ENCODE measurements at places on chromosomes 5 and 9.

GRCh38 chr5:36613771-36614656 lies 7.6 kb downstream of the SLC1A3 start:
- no peak for DNase-seq

- peak; percentile 43 for DNase-seq
These were observed 1055.5 kb upstream of the DMAC1 start for GRCh38 chr9:8855046-8855445.

DNA sequence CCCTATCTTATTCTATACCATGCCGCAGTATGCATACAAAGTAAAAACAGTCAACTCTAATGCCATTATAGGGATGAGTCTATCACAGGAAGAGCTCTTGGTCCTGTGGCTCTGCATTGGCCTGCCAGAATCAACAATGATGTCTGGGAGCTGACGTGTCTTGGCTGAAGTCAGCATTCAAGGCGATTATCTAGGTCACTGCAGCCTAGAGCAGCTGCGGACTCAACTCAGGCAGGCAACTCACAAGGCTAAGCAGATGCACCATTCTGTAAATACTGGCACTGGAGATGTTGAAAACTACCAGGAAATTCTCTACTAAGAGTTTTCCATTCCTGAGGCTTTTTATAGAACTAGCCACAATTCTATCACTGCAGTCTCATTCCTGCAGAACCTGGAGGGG lies 13.3 kb downstream of the SPATA9 start:
- peak; percentile 88 for DNase-seq

DNA sequence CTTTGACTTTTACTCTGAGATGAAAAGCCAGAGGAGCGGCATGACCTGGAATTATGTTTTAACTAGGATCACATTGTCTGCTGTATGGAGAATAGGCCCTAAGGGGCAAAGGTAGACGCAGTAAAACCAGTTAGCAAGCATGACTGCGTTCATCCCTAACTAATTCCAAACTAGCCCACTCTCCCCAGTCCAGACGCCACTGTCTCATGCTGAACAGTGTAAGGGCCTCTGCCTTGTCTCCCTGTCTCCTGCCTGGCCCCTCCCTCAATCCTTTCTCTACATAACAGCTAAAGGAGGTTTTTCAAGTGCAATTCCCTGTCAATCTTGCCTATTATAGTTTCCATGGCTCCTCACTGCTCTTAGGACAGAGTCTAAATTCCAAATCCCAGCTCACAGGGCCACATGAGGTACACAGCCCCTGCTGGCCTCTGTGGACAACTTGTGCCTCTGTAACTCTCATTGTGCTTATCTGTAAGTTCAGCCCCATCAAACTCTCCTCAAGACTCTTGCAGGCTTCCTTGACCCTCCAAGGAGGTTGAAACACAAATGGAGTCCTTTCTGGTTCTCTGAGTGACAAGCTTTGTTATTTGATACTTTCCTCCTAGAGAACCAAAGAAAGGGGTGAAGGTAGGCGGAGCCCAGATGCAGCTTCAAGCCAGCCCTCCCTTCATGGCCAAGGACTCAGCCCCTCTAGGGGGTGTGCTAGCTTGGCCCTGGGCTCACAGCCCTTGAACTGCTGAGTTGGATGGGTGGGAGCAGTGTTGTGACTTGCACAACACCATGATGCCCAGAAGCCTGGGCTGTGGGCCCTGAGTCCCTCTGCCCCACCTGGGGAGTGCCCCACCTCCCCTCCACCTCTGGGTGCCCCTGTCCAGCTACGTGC lies 16.0 kb upstream of the SLC22A4 start:
- no peak for DNase-seq

DNA sequence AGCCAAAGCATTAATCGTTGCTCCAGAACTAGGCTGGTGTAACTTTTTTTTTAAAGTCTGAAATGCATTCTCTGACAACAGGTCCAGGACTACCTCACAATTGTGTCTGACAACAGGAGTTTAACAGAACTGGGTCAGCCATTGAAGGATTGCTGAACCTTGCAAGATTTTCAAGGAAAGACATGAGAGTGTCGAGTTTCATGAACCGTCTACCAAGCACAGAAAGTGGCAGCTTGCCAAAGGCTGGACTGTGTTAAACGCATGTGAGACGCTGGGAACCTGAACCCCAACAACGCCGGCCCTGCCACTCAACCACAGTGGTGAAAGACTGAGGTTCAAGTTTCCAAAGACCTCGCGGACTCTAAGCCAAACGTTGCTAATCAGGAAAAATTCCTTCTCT lies 79.1 kb downstream of the LHFPL2 start:
- DNase-seq: no peak

DNA sequence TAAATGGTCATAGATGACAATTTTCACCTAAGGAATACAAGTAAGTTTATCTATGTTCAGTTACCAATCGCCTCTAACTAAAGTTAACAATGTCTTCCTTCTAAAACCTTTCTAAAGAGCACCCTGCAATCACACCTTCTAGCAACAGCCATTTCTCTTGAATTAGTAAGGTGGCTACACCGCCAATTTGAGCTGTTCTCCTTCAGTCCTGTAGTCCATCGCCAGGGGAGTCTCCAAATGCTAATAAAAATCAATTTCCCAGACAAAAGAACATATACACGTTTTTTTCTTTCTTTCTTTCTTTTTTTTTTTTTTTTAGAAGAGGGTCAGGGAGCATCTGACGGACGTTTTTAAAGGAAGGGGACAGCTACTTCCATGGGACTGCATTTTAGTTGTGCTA lies 729 bp upstream of the RORB start:
- no peak for DNase-seq

GRCh38 chr5:162209005-162209605 lies 141.5 kb downstream of the GABRG2 start:
- no peak for DNase-seq

DNA sequence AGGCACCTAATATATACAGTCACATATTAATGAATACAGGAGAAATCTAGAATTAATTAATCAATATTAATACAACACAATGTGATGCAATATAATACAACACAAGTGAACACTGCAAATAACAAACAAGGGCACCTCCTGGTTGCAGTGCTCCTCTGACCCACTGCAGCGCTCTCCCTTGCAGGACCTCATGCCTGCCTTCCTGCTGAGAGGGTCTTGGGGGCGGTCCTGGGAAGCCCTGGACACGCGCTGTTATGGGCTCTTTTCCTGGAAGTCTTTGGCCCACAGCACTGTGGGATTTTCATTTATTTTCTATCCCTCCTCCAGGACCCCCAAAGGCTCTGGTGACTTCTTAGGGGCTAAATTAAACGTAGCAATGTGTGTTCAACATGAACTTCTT lies 485.8 kb downstream of the IRX1 start:
- DNase-seq: no peak

GRCh38 chr5:54717870-54718269 lies 200.3 kb downstream of the SNX18 start:
- DNase-seq: no peak

Measured in cerebellar nuclear complex (tissue), 1 donor.